ENCODE measurements at places on chromosomes 4 and X.

- DNase-seq = peak; percentile 31
These were observed 73.1 kb downstream of the MAML3 start for GRCh38 chr4:140080883-140081282.

DNA sequence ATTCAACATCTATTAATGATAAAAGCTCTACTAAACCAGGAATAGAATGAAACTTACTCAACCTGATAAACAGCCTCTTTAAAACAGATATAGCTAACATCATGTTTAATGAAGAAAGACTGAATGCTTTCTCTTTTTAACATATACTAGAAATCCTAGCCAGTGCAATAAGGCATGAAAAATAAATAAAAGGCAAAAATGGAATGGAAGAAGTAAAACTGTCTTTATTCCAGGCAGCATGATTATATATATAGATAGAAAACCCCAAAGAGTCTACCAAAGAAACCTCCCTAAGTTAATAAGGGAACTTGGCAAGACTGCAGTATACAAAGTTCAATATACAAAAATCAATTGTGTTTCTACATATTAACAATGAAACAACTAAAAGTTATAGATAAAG is 25.5 kb downstream of the WDFY3 start:
- no peak for DNase-seq

DNA sequence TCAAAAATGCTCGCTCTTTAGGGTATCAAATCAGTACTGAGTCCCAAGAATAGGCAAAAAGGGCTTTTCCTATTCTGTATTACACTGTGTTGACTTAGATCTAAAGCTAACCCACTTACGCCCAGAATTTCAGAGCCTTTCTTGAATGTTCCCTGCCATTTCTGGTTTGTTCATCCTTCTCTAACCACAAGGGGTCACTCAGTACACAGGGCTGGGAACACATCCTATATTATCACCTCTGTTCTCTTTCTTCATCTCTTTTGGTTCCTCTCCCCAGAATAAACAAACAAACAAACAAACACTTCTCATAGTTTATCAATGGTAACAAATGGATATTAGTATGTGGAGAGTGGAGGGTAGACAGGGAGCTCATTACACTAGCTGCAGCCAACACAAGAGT is 25.5 kb upstream of the MORC4 start:
- DNase-seq = peak; percentile 15

- no peak for DNase-seq
These were observed 492.8 kb upstream of the NR3C2 start for GRCh38 chr4:148934926-148935578.

DNA sequence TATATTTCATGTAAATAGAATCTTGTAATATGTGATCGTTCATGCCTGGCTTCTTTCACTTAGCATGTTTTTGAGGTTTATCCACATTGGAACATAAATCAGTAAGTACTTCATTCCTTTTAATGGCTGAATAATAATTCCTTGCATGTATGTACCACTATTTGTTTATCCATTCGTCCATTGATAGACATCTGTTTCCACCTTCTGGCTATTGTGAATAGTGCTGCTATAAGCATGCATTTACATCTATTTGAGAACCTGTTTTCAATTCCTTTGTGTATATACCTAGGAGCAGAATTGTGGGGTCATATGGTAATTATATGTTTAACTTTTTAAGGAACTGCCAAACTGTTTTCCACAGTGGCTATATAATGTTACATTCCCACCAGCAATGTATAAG is 356.7 kb upstream of the DIPK2B start:
- no peak for DNase-seq

DNA sequence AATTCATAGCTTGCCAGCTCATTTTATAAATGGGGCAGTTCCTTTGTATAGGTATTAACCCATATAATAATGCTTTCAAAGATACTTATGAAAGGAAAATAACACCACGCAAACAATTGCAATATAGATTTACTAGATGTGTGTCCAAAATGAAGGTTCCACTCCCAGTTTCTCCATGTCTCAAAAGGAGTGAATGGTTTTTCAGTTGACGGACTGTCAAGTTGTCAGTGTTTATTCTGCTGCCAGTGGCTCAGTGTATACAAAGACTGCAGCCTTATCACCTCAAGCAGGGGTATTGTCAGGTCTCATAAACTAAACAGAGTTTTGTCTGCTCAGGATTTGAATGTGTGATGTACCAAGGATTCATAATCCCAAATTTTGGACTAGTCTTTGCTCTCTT is 585.3 kb upstream of the ATOH1 start:
- no peak for DNase-seq

DNA sequence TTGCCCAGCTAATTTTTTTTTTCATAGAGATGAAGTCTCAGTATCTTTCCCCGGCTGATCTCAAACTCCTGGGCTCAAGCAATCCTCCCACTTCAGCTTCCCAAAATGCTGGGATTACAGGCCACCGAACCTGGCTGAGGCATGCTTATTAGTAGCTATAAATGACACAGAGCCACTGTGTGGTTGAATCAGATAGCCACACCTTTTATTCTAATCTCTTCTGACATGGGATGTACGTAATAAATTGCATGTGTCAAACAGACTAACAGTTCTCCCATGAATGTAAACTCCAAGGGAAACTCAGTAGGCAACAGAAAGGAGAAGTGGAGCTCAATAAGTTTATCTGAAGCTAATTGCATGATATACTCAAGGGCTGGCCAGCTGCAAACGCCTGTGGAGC is 139.8 kb upstream of the VCX3A start:
- no peak for DNase-seq

DNA sequence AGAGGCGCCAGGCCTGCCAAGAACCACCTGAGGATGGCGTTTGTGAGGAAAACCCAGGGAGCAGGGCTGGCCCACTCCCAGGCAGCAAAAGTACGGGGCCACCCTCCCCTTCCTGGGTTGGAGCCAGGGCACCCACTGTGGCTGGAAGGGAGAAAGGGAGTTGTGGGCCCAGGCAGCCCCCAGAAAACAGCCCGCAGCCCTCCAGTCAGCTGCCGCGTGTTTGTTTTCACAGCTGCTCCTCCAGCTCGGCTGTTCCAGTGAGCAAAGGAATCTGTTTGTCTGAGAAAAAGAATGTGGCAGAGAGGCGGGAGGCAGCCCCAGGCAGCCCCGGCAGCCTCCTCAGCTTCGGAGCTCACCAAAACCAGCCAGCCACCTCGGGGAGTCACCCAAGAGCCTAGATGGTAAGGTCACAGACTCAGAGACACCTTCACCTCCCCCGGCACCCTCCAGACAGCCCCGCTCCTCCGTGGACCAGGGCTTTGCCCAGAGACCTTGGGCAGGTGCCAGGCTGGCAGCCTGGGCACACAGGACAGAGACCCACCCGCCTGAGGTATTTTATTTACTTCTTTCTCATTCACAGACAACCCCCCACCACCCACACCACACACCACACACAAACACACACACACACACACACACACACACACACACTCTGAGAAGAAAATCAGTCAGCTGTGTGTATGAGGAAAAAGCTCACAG is 338.1 kb downstream of the BCOR start:
- DNase-seq = peak; percentile 84

GRCh38 chrX:13994104-13994503 is 35.6 kb downstream of the GEMIN8 start:
- no peak for DNase-seq

- no peak for DNase-seq
These were observed 52.0 kb downstream of the TBC1D14 start for GRCh38 chr4:6961496-6962210.

GRCh38 chr4:163256680-163257343 is 75.6 kb downstream of the NPY1R start:
- no peak for DNase-seq

DNA sequence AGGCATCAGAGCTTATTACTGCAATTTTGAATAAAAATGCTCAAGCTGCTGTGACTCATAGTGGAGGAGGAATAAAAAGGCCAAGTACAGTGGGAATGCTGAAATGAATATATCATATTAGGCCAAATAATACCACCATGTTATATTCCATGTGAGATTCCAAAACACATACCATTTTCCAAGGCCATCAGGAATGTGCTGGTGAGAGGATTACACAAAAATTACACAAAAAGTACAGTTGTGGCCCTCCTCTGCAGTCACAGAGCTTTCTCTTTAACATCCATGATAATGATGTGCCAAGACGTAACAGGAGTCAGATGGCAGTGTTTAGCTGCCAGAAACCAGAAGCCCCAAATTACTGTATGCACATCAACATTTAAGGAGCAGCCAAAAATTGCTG is 153.5 kb downstream of the PCDH18 start:
- peak; percentile 30 for DNase-seq

- DNase-seq = peak; percentile 88
These were observed 12.9 kb downstream of the PCDH18 start for GRCh38 chr4:137519406-137519805.

DNA sequence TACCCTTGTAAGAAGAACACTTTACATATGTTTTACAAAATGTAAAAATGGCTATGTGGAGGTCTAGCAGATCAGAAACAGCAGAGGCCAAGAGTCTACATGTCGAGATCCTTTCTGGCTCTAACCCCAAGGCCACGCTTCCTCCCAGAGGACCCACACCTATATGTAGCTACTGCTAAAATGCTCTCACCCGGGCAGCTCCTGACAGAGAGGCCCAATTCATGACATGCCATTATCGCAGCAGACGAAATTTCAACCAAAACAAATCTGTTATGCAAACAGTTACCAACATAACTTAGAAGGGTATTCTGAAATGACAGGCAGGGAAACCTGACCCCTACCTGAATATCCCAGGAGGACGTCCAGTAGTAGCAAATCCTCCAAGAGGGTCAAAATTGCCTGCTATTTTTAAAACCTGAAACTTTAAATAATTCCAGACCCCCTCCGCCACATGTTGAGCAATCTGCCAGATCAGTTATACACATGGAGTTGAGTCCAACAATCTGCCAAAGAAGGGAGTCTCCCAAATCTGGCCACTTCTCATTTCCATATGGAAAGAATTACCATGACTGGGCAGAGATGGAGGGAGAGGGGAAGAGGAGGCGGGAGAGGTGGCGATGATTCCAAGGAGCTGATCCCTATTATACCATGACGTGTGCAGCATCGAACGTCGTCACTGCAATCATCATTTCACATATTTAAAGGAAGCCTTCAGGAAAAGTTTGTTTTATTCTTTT is 192.9 kb upstream of the TBL1X start:
- peak; percentile 3 for DNase-seq

DNA sequence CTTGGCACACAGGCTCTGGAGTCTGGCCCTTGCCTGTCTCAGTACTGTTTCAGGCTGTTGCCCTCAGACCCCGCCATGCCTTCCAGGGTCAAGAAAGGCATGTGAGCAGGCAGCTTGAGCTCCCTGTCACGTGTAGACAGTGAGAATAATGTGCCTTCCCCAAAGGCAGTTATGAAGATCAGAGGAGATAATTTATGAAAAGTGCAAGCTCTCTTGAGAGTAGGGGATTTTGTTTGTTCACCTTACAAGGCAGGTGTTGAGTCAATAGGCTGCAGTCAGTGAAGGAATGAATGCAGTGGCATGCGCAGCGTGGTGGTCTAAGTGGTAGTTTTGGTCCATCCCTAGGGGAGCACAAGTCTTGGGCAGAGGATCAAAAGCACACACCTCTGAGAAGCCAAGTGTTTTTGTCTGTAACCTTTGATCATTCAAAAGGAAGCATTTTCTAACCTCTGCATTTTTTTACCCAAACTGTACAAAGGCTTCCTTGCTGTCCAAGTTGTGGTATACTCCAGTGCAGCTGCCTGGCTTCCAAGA is 14.4 kb downstream of the HADH start:
- no peak for DNase-seq

GRCh38 chrX:47960406-47960805 is 43.4 kb downstream of the ZNF182 start:
- DNase-seq = no peak

DNA sequence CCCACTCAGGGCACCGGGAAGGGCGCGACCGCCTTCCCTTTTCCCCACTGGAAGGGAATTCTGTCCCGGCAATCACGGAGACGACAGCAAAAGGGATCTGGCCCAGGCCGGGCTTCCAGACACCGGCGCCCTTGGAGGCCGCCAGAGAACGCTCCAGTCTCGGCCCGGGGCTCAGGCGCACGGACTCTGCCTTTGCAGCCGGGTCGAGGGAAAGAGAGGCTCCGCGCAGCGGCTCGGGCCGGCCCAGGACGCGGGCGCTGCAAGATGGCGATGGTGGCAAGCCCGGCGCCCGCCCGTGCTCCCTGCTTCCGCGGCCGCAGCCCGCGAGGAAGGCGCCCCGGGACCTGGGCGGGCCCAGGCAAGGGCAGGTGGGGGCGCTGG is 1.1 kb downstream of the CTBP1 start:
- no peak for DNase-seq

DNA sequence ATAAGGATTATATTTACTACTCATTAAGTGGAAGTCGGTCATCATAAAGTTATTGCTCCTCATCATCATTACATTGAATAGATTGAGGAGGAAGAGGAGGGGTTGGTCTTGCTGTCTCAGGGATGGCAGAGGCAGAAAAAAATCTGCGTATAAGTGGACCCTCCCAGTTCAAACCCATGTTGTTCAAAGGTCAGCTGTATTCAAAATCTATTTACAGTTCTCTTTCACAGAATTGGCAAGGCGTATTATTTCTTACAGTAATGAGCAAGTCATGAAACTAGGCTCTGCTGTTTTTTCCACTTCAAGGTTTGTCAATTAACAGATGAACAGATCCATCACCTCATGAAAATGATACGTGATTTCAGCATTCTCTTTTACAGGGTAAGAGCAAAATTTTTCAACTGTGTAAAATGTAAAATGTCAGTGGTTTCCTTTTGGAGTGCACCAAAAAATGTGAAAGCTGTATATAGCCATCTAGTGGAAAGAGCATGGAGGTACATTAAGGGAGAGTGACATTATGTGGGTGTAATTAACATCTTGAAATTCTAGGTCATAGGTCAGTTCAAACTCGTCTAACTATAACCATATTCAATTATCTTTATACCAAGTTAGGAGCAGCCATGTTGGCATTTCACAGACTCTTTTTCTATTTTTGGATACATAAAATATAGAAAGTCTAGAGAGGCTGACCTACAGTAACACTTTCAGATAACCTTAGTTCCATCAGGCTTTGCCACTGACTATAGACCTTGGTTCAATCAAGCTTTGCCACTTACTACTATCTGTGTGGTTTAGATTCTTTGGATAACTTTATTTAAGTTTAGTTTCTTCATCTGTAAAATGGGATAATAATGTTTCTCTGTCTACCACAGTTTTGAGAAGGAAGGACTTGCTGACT is 30.1 kb downstream of the NEIL3 start:
- DNase-seq = peak; percentile 49

DNA sequence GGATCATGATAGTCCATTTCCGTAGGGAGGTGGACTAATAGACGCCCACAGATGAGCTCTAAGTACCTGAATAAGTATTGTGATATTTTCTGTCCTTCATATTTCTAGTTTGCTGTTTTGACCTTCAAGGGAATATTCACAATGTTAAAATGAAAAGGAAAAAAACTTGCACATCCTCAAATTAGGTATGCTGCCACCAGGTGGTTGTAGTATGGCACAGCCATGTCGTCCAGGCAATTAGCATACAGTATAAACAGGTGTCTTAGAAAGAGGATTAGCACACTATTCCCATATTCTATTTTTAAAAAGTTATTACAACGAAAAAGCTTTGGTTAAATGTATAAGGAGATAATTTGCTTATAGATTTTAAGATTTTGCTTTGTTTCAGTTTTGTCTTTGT is 802.0 kb downstream of the RPA4 start:
- peak; percentile 13 for DNase-seq

GRCh38 chrX:150768580-150769190 is 75.5 kb downstream of the MTMR1 start:
- no peak for DNase-seq

GRCh38 chr4:95170176-95170575 is 378.6 kb downstream of the UNC5C start:
- DNase-seq = no peak

Data from fibroblast of skin of back (primary cell).